Occipital lobe (tissue), 3 donors: ENCODE measurements at places on chromosomes 3 and 15.

GRCh38 chr15:52464040-52464439 is 64.6 kb downstream of the MYO5A start:
- no peak for DNase-seq

DNA sequence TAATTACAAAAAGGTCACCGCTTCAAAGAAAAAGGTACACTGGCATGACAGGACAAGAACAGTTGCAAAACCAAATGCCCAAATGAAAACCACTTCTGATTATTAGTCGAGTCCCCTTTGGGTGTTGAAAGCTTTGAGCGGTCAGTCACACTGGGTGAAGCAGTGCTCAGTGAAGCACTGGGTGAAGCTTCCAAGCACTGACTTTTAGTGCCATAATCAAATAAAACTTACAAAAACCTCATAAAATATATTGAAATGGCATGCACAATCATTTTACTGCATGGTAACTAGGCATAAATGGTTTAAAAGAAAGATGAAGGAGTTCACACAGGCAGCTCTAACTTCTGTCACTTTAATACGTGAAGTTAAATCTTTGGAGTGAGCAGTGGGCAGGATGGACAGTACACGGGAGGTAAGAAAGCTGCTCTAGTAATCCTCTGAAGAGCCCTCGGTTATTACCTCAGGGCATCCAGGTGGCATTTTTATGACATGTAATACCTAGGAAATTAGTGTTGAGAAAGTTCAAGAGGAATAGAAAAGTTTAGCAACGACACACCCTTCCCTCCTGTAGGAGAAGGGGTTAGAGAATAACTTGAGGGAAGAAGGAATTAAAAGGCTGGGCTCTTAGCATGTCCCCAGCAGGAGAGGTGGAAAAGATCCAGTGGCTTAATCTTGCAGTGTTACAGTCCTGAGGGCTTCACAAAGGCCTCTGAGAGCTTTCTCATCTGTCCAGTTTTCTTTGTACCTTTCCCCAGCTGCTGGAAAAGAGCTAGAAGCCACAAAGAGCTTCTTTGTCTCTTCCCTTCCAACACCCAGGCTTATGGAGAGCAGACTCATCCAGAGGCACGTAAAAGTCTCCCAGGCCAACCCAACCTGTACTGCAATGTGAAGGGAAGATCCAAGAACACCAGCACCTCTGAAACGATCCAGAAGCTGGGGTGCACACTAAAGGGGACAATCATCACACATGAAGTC is 64.9 kb upstream of the MYO5C start:
- no peak for DNase-seq

DNA sequence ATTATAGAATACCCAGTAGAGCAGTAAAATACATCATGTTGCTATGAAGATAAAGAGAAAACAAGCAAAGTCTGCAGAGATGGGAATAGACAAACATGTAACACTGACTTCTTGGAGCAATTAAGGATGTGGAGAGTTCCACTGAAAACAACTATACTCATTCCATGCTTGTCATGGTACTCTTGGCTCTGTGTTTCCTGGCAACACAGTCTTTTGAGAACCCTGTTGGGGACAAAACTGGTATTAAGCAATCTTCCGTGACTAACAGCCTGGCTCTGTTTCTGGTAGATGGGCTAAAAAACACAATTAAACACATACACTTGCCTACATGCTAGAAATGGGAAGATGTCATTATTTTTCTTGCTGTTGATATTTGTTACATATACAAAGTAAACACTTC is 1212.3 kb upstream of the GBE1 start:
- no peak for DNase-seq

DNA sequence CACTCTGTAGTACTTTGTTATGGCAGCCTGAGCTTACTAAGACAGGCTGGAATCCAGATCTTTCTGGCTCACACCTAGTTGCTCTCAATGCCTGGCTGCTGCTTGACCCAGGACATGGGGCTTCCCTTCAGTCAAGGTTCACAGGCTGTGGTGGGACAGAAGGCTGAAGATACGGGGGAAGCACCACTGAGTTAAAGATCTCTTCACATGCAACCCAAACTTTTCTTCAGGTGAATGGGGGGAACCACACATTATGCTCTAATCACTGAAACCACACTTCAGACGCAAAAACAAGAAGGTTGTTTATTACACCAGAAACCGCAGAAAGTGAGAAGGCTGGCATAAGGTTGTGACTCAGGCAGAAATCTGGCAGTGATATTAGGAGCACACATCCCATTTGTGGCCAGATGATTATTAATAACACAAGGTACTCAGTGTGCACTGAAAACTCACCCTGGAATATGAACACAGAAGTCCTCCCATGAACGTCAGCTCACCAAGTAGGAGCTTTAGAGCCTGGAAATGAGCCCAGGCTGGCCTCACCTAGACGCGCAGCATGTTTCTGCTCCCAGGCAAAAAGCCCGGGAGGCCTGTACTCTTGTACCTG is 230.5 kb upstream of the CHRNA7 start:
- DNase-seq: no peak

DNA sequence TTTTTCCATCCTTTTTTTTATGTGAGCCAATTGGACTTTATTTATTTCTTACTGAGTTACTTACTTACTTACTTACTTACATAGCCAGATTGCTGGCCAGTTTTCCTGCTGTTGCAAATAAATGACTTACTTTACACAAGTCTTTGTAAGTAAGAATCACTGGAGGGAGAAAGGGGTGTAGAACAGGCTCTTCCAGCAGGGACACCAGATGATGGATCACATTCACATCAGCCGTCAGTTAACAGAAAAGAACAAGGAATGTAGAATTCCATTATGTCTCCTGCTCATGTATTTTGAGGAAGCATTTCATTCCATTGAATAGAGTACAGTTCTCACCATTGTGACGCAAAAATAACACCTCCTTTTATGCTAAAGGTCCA is 188.6 kb downstream of the FNDC3B start:
- no peak for DNase-seq

DNA sequence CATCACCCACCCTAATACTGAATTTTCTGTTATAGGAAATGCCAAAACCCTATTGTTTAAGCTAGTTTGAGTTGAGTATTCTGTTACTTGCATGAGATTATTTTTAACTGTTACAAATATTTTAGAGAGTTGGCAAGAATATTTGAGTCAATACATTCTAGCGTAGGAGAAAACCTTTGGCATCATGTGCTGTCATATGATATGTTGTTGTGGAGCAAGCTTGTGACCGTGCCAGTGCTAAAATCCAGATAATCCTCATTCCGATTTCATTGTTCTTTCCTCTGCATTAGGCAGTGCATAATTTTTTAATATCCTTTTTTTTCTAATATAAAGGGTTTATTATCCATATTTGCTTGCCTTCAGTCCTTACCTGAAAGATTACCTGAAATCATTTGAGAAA is 168.0 kb upstream of the GMNC start:
- no peak for DNase-seq

DNA sequence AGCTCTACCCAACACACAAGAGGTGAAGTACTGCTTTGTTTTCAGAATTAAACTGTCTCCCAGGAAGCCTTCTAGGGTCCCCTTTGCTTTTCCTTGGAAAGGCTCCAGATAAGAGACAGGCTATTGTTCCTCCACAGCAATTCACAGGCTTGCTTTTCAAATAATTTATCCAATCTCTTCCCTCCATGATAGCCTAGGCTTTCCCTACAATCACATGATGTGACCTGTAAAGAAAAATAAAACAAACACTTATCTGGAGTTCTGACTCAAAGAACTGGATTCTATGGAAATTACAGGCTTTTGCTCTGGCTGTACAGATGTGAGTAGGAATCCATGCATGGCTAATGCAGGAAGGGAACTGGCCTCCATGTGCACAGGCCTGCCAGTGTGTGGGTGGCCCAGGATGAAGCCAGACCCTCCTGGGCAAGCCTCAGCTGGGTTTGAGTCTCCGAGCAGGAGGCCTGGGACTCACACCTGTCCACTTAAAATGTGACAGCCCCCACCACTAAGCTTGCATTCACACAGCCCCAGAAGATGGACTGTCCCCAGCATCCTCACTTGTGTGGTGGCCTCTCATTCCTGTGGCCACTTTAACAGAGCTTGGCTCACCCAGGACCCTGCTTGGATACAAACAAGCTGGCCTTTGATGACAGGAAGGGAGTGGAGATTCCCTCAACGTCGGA is 75.8 kb upstream of the LEKR1 start:
- DNase-seq: no peak

GRCh38 chr3:39762537-39763070 is 46.8 kb upstream of the MYRIP start:
- DNase-seq: no peak

- DNase-seq: peak; percentile 69
Observed at GRCh38 chr3:51974963-51975851, at the start of gene ABHD14A. Gene ABHD14A (plus strand): TSS chr3:51975064. CDS start chr3:51975136, 72 bp downstream.

DNA sequence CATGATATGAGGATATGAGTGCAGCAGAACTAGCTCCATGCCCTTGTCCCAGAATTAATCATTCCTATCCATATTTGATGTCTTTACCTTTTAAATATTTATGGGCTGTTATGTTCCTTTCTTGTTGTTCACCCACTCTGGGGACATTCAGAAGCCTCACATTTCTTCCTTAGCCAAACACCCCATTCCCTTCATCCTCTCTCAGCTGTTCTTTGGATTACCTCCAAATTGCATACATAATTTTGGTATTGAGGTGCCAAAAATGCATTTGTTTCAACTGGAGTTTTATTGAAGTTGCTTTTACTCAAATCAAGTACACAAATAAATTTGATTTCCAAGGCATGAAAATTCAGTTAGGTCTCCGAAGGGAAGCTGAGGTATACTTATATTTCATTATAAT is 51.4 kb downstream of the CHL1 start:
- no peak for DNase-seq
